ENCODE measurements at places on chromosomes 12 and 14.

- DNase-seq = no peak
Measured at GRCh38 chr14:72975770-72976169, 49.5 kb downstream of the DCAF4 start.

- no peak for DNase-seq
Measured at GRCh38 chr12:18990856-18991255, 138.7 kb upstream of the PLEKHA5 start.

DNA sequence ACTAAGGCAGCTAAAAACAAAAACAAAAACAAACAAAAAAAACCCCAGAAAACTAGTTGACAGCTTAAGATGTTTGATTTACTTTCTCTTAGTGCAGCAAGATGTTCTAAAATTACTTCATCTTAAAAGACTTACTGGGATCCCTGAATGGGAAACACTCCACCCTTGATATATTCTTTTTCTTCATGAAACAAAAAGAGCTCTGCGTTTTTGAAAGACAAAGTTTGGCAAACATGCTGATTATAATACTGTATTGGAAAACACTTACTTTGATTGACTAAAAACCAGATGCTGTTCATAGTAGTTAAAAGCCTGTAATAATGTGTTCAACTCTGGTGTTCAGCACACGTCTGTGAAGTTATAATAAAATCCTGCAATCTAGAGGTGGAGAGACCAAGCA, 136.8 kb downstream of the SRGAP1 start:
- no peak for DNase-seq

DNA sequence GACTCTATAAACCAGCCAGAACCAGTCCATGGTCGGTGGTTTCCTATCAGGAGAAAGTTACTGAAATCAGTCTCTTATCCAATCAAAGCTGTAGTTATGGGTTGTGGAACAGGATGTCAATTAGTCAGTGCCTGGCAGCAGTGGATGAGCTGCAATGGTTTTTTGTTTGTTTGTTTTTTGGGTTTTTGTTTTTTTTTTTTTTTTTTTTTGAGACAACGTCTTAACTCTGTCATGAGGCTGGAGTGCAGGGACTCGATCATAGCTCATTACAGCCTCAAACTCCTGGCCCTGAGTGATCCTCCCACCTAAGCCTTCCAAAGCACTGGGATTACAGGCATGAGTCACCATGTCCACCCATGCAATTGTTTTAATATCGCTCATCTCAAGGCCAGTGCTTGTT, 113.3 kb upstream of the CAND1 start:
- DNase-seq = no peak

- DNase-seq = no peak
Measured at GRCh38 chr14:81436296-81437138, 36.4 kb upstream of the STON2 start.

GRCh38 chr14:46769292-46769691, 117.7 kb upstream of the RPL10L start:
- DNase-seq = no peak

DNA sequence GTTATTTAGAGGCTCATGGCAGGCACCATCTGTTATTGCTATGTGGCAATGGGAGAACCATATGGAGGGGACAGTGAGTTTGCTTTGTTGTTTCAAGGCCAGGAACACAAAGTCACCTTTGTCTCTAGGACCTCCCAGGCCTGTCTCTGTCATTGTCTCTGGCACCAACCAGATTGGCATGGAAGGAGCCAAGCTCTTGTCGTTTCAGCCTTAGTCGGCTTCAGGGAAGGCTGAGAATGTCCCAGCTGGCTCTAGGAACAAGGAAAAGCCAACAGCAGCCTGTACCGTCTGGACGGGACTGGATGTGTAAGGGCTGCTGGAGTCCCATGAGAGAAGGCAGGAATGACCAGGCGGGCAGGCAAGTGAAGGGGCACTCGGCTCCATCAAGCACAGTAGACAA, 29.2 kb downstream of the RPH3A start:
- DNase-seq = no peak

GRCh38 chr12:121123488-121123887, 9.2 kb upstream of the P2RX7 start:
- no peak for DNase-seq

DNA sequence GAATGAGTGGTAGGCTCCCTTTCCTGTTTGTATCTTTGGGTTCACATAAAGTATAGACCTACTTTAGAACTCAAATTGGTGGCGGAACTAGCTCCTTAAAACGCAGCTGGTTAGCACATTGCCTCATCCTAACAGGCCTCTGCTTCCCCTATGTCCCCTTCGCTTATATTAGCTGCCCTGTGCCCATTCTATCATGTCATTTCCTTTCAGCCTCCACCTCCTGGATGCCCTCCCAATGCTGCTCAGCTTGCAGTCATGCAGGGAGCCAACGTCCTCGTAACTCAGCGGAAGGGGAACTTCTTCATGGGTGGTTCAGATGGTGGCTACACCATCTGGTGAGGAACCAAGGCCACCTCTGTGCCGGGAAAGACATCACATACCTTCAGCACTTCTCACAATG, 3.5 kb downstream of the DAZAP2 start:
- DNase-seq = no peak

GRCh38 chr12:98385641-98386040, 129.7 kb upstream of the TMPO start:
- no peak for DNase-seq

GRCh38 chr12:55925870-55926737, 1.6 kb downstream of the PYM1 start:
- DNase-seq = no peak

Data from activated naive CD4-positive, alpha-beta T cell (primary cell).